Stimulated activated CD4-positive, alpha-beta T cell treated with anti-CD3 and anti-CD28 coated beads, TNF-alpha, amount 100 ng/mL, for 1 hour (primary cell): ENCODE measurements at places on chromosomes 13 and 19.

- no peak for DNase-seq
Measured at GRCh38 chr19:34577531-34578101, 96.1 kb downstream of the WTIP start.

- no peak for DNase-seq
Measured at GRCh38 chr19:16458391-16459341, 13.1 kb downstream of the EPS15L1 start.

- DNase-seq: no peak
Measured at GRCh38 chr19:5894704-5895349, 8.8 kb downstream of the NDUFA11 start.

DNA sequence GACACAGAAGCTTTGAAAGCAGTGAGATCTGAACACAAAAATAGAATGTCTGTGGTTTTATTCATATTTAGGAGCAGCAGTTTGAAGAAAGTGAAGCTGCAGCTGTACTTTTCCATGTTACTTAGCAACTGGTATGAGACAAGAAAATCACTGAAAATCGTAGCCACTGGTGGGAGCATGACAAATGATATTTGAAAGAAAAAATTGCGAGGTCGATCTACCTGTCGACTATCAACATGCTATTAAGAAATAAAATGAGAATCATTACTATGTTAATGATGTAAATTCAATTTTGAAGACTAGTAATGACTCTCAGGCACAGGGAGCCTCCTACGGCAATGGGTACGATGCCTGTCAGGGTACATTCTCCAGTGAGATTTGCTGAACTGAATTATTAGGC, 436.4 kb downstream of the SLITRK5 start:
- DNase-seq: no peak

DNA sequence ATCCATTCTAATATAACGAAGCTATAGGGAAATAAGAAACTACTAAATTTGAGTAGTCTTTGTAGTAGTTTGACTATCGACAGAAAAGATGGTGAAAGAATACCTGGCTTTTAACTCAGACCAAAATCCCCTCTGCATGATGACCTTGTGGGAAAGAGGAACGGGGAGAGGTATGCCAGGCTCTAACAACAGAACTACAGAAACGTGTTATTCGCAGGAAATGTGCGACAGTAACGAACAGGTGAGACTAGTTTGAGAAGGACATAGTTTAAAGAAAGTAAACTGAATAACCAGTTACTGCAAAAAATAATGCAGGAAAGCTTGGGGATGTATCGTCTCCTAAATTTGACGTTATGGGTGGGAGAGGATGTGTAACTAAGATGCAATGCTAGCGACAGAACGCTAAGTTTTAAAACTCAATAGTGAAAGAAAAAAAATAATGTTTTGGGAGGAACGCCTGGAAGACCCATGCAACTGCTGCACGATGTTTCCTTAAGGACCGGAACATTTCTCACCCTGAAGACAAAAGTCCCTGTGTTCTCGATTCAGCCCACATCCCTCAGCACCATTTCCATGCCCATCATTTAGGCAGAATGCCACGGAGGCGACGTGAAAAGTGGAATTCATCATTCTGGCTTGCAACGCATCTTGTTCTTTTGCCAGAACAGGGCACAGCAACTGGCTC, 1.6 kb upstream of the RAP2A start:
- no peak for DNase-seq
